A549 treated with Hydrocortisone at 1 μM for 4 hours (cell line): ENCODE measurements at places on chromosomes 11 and 22. TPM values are rescaled to one million over a fixed set of nuclear protein-coding genes. Genes with fewer than 3 reads are reported as not detected.

Gene TMEM132A
- 92.5 to 131 TPM (median 123 TPM) in 5 replicates for total RNA-seq

Gene APOC3
- not detected in 5 replicates for total RNA-seq

Gene PIK3IP1
- total RNA-seq = 0.64 to 0.84 TPM (median 0.74 TPM) in 5 replicates

Gene SMIM38
- total RNA-seq = 0.07 to 0.10 TPM (median 0.08 TPM) in 4 of 5 replicates, not detected in the other

Gene LRRC32
- total RNA-seq = 0.17 to 0.23 TPM (median 0.21 TPM) in 5 replicates

Gene SULT4A1
- not detected in 5 replicates for total RNA-seq

Gene MAML2
- 2.2 to 4.3 TPM (median 3.7 TPM) in 5 replicates for total RNA-seq

Gene KCNQ1OT1
- total RNA-seq = 0.05 to 0.07 TPM (median 0.06 TPM) in 5 replicates

Gene TMPRSS5
- total RNA-seq = 0.07 to 0.15 TPM (median 0.08 TPM) in 5 replicates
